Left kidney (tissue), 8 donors: ENCODE measurements at places on chromosomes 5 and 9.

GRCh38 chr9:124164811-124165210 is 92.9 kb upstream of the NEK6 start:
- DNase-seq: no peak

DNA sequence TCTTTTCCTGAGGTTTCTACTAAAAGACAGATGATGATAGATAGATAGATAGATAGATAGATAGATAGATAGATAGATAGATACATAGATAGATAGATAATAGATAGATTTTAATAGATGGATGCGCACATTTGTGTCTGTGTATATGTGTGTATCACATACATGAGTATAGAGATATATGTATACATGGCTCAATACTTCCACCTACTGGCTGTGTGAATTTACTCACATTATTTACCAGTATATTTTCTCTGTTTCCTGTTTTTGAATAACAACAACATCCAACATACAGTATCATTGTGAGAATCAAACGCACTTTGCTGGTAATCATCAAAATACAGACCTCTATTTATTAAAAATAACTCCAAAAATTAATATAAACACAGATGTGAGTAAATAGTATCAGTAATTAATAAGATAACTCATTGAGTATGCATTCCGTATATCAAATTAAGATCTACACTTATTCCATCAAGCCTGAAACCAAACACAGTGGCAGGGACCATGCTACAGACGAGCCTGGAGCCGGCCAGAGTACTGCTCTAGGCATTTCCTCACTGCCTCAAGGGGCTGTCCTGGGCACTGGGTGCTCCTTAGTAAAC is 338.0 kb downstream of the SEMA5A start:
- peak; percentile 50 for DNase-seq

GRCh38 chr5:178469975-178470759 is 120.0 kb downstream of the COL23A1 start:
- DNase-seq: no peak

DNA sequence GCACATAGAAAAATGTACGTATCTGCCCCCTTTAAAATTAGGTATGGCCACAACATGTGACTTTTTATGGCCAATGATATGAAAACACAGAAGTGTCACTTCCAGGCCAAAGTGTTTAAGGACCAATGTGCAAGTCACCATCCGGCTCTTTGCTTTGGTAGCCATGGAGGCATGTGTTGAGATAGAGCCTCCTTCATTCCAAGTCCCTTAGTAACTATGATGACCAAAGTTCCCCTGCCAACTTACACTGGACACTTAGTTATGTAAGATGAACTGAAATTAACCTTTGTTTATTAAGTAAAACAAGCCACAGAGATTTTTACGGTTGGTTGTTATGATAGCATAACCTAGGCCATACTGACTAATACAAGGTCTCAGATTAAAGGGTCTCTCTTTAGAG is 51.0 kb downstream of the FBN2 start:
- no peak for DNase-seq

- DNase-seq: no peak
Measured at GRCh38 chr5:147348451-147348850, 113.6 kb downstream of the STK32A start.

GRCh38 chr9:127050152-127050551 is 72.3 kb downstream of the ANGPTL2 start:
- DNase-seq: no peak

DNA sequence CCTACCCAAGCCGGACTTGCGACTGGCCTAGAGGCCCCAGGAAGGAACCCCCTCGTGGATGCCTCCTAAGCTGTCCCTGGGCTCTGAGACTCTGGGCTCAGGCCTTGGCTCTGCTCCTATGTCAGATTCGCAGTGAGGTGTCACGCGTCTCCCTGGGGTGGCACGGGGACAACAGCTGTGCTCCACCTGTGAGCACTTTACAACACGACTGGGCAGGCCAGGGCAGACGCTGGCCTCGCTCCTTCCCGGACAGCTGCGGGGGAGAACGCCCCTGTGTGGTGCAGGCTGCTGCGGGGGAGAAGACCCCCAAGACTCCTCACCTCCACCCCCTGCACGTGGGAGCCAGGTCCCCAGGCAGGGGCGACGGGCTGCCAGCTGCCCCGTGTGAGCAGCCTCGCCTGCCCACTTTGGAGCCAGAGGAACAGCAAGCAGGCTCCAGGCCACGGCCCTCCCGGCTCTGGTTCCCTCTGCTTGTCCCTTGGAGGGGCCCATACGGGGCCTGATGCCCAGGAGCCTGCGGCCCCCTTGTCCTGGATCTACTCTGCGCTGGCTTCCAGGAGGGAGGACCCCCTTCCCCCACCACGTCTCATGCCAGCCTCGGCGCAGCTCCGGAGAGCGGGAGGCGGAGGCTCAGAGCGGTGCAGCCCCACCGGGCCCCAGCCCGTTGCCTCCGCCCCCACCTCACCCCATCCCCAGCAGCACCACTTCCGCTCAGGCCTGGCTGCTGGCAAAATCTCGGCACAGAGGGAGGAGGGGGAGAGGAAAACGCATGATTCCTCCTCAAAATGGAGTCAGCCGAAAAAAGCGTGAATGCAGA is 36.0 kb downstream of the SARDH start:
- DNase-seq: no peak

- DNase-seq: no peak
Measured at GRCh38 chr9:116247284-116247683, 93.7 kb downstream of the PAPPA start.

- DNase-seq: no peak
Measured at GRCh38 chr5:169631360-169631759, 5.7 kb upstream of the DOCK2 start.

GRCh38 chr5:65132386-65132785 is 349.3 kb downstream of the ADAMTS6 start:
- DNase-seq: no peak

DNA sequence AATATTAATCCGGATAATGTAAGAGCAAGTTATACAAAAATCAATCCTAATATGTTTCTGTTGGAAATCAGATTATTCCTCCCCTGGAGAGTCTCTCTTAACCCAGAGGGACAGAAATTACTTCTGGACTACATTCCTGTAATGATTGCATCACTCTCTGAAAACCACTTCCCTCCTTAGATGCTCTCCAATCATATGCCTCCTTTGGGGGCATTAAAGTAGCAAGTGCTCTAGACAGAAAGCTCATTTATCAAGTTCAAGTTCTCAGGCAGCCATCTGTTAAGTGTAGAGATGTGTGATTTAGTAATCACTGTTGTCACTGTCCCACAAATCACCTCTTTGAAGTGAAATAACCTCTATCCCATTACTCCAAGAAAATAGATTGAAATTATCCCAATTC is 247.1 kb downstream of the SLCO4C1 start:
- peak; percentile 1 for DNase-seq

DNA sequence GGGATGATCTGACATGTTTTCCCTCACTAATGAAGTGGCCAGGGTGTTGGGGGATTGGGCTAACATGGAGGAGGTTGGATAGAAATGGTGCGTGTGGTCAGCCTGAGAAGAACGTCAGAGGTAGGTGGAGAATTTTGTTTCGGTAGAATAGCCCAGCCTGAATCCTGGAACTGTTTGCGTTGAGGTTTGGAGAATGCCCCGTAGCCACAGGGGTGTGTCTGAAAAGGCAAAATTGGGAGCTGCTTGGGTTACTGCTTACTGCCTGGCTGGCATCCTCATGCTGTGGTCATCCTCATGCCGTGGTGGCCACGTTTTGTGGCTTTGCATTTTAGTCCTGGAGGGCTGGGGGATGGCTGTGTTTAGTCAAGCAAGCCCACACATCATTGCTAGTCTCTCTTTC is 236.9 kb downstream of the GOLPH3 start:
- DNase-seq: no peak

GRCh38 chr5:157306692-157307471 is 41.0 kb downstream of the CYFIP2 start:
- no peak for DNase-seq

- no peak for DNase-seq
Measured at GRCh38 chr5:145433077-145433476, 402.1 kb downstream of the PRELID2 start.

DNA sequence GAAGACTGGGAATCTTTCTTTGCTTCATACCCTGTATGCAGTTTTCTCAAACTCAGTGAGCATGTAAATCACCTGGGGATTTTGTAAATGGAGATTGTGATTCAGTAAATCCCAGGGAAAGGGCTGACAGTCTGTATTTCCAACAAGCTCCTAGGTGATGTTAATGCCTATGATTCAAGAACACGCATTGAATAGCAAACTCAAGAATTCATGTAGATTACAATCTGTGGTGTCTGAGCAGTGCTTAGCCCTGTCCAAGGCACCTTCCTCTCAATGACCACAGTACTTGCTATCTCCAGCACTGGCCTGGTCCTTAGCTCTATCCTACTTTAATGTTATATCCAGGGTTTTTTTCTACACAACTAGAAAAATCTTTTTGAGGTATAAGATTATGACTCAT is 721.4 kb upstream of the MEF2C start:
- DNase-seq: no peak

DNA sequence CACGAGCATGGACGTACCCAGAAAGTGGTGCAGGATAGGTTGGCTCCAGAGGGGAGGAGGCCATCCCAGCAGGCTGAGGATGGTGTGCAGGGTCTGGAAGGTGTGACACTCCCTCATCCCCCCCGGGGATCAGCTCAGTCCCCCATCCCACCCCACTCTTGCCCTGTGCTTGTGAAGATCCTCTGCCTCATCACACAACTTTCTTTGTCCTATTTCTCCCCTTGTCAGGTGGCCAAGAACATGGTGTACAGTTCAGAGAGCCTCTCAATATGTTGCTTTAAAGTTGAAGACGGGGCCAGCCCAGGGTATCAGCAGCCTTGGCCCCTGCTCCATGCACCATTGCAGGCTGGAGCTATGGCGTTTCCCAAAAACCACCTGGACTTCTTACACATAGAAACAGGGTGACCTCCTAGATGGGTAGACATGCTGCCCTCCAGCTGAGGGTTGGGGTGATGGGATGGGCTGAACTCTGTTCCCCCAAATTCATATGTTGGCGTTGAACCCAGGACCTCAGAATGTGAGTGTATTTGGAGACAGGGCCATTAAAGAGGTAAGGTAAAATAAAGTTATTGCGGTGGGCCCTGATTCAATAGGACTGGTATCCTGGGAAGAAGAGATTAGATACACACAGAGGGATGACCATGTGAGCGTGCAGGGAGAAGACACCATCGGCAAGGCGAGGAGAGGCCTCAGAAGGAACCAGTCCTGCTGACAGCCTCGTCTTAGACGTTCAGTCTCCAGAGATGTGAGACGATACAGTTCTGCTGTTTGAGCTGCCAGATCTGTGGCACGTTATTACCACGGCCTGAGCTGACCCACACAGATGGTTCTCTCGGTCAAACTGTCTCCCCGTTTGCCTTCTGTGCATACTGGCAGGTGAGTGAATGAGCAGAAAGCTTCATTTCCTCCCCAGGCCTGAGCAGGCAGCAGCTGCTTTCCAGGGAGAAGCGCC is 272.5 kb downstream of the GADD45G start:
- no peak for DNase-seq
